ENCODE measurements at places on chromosomes 11 and 22. TPM values are rescaled to one million over a fixed set of nuclear protein-coding genes. Genes with fewer than 3 reads are reported as not detected.
A peak's percentile ranks its signal among the peaks of the same experiment; 100 is the strongest.

GRCh38 chr11:125890447-125891100 is 3.1 kb downstream of the HYLS1 start:
- DNase-seq, result no peak

DNA sequence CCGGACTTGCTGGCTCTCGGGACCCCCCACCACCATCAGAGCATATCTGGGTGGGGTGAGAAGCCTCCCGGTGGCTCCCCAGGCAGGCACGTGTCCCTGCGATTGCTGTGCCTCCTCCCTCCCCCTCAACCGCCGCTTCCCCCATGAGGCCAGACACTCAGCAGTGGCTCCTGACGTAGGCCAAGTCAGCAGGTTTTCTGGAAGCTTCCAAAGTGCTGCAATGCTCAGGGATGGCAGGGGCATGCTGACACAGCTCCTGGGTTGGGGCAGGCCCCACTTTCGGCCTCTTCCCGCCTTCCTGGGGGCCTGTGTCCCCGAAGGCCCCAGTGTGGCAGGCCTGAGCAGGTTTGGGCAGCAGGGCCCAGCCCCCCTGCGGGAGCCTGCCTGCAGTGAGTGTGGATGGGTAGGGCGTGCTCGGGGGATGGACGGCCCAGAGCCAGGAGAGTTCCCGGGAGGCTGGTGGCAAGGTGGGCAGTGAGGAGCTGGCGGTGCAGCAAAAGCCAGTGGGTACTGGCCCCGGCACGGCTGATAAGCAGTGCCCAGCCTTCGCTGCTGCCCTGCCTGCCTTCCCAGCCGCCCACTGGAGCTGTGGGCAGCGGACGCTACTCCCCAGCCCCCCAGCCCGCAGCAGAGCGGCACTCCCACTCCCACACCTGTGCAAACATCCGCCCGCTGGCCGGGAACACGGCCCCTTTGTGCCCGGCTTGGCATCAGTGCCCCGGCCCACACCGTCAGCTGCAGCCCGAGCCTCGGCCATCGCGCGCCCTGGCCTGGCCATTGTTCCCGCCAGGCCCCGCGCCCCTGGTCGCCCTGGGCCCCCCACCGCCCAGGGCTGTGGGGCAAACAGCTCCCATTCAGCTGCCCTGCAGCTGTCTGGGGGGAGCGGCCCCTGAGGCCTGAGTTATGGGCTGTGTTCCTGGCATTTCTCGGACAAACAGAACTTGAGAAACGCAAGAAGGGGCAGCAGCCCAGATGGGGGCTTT is 125.0 kb downstream of the KCNQ1OT1 start:
- peak; percentile 2 for DNase-seq

- no peak for DNase-seq
Observed at GRCh38 chr11:119935349-119935925, 202.5 kb downstream of the TRIM29 start.

GRCh38 chr11:43738600-43739409 is 58.3 kb downstream of the HSD17B12 start:
- DNase-seq, result no peak

- DNase-seq, result peak; percentile 25
Observed at GRCh38 chr11:47185305-47186075, 744 bp downstream of the PACSIN3 start.

GRCh38 chr11:70467201-70468085 is 69.1 kb downstream of the CTTN start:
- peak; percentile 80 for DNase-seq

GRCh38 chr11:134752526-134752925 is 340.5 kb upstream of the B3GAT1 start:
- no peak for DNase-seq

- no peak for DNase-seq
Observed at GRCh38 chr11:77038029-77038824, 4.0 kb downstream of the B3GNT6 start.

- no peak for DNase-seq
Observed at GRCh38 chr11:117189191-117189940, 9.8 kb upstream of the TAGLN start.

GRCh38 chr11:93330446-93330984 is at the start of gene DEUP1:
Gene DEUP1 (plus strand): TSS chr11:93330742. CDS start chr11:93332260, 1,518 bp downstream.
- peak; percentile 65 for DNase-seq

- DNase-seq, result no peak
Observed at GRCh38 chr22:23912293-23912903, 18.2 kb downstream of the MIF start.

- DNase-seq, result no peak
Observed at GRCh38 chr11:112524798-112525197, 264.1 kb upstream of the PLET1 start.

GRCh38 chr11:12618743-12619540 is 55.3 kb upstream of the TEAD1 start:
- no peak for DNase-seq

DNA sequence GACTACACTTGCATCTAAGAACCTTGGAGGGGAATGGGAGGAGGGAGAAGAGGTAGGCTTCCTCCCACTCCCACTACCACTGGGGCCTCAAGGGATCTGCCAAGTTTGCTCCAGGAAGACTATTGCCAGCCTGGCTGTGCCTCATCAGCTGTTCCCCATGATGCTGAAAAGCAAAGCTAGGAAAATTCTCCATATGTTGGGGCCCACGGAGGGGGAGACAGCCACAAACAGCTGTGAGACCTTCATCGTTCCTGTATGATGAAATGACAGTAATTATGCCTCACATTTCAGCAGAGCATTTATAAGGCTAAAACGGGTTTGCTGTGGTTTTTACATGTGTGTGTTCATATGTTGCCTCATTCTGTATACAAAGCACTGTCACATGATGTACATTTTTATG is 6.7 kb downstream of the DSCAML1 start:
- DNase-seq, result no peak

DNA sequence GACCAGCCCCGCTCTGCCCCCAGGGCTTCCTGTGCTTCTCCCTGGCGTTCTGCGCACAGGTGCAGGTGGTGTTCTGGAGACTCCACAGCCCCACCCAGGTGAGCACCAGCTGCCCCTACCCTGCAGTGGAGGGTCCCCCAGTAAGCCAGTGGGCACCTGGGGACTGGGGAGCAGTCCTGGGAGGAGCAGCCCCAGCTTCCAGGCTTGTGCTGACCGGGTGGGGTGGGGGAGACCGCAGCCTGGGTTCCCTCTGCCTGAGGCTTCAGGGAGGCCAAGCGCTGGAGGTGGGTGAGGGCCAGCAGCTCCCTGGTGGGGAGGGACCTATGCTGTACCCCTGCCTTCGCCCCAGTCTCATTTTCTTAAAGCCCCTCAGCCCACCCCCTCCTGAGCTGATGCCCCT is 6.9 kb downstream of the TSPAN32 start:
- DNase-seq, result no peak

DNA sequence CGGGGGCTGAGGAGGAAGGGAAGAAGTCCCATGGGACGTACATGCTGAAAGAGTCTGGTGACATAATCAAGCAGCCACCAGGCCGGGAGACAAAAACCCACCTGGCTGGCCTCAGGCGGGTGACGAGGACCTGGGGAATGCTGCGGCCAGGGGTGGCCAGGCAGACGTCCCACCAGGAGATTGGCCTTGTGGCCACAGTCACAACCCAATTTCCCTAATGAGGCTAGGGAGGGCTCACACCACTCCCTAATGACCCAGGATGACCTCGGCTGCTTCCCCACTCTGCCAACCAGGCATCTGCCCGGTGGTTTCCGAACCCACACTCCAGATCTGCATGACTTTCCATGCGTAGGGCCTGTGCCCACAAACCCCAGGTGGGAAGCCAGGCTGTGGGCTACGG is 66.9 kb downstream of the SCUBE1 start:
- no peak for DNase-seq

DNA sequence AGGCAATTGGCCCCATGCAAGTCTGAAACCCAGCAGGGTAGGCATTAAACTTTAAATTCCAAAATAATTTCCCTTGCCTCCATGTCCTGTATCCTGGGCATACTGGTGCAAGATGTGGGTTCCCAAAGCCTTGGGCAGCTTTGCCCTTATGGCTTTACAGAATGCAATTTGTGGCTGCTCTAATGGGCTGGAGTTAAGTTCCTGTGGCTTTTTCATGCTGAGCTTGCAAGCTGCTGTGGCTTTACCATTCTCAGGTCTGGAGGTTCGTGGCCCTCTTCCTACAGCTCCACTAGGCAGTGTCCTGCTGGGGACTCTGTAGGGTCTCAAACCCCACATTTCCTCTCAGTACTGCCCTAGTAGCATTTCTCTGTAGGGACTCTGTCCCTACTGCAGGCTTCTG is 15.0 kb upstream of the BIRC3 start:
- DNase-seq, result no peak

DNA sequence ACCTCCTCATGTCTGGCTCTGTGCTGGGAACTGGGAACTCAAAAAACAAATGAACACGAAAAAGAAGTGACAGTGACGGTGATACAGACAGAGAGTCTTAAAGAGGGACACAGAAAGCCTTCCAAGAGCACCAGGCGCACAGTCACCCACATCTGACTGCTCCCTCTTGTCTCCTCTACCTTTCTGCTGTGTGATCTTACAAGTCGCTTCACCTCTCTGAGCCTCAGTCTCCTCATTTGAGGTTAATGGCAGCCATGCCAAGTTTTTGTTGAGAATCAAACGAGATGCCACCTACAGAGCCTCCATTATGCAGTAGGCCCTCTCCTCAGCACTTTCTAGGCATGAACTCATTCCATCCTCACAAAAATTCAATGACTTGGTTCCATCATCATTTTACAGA is 3.7 kb downstream of the LRRC32 start:
- DNase-seq, result no peak

DNA sequence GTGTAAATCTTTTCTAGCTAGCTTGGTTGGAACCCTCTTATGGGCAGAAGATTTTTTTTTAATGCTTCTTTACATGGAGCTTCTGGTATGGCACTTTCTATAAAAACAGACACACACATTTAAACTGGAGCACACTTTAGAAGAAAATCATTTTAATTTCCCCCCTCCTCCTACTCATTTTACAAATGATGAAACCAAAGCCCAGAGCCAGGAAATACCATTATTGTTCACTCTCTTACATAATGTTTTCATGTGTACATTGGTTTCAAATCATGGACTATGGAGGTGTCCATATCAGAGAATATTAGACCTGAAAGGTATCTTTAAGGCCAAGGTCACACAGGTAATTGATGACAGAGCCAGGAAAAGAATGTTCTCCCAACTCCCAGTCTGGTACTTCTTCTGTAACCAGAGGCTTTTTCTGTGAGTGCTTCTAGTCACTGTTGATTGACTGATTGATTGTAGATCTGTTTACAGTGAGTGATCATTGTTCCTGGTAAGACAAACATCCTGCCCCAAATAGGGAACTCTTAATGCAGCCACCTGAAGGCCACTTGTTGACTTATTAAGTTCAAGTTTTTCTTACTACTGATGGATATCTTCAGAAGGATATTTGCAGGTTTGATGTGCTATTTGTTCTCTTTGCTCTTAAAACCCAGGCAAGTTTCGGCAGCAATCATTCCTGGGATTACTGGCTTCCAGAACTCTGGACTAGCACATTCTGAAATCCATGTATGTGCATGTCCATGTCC is 26.8 kb upstream of the ME3 start:
- DNase-seq, result no peak

- no peak for DNase-seq
Observed at GRCh38 chr11:9066433-9066925, 24.9 kb downstream of the SCUBE2 start.

GRCh38 chr22:27994481-27995331 is 75.7 kb upstream of the PITPNB start:
- DNase-seq, result no peak

DNA sequence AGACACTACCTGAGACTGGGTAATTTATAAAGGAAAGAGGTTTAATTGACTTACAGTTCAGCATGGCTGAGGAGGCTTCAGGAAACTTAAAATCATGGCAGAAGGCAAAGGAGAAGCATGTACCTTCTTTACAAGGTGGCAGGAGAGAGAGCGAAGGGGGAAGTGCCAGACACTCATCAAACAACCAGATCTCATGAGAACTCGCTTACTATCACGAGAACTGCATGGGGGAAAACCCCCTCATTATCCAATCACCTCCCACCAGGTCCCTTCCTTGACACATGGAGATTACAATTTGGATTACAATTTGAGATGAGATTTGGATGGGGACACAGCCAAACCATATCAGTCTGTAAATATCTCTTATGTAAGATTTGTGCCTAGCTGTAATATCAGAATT is 50.9 kb upstream of the ATXN10 start:
- DNase-seq, result no peak

- peak; percentile 16 for DNase-seq
Observed at GRCh38 chr11:62508336-62509058, 38.1 kb downstream of the AHNAK start.

DNA sequence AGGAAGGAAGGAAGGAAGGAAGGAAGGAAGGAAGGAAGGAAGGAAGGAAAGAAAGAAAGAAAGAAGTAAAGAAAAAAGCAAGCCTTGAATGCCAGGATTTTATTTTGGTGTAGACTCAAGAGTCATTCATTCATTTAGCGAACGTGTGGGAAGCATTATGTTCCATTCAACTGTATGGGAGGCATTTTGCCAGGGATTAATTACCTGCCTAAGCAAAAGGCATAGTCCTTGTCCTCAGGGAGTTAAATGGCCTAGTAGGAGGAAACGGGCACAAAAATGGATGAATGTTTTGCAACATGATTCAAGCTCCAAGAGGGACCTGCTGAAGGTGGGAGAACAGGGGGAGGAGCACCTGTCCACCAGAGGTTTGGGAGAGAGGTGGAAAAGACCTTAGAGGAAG is 16.2 kb upstream of the ZNRF3 start:
- DNase-seq, result no peak

GRCh38 chr11:66934950-66935779 is 23.0 kb downstream of the PC start:
- no peak for DNase-seq

- no peak for DNase-seq
Observed at GRCh38 chr22:31241200-31241599, 29.1 kb downstream of the LIMK2 start.

DNA sequence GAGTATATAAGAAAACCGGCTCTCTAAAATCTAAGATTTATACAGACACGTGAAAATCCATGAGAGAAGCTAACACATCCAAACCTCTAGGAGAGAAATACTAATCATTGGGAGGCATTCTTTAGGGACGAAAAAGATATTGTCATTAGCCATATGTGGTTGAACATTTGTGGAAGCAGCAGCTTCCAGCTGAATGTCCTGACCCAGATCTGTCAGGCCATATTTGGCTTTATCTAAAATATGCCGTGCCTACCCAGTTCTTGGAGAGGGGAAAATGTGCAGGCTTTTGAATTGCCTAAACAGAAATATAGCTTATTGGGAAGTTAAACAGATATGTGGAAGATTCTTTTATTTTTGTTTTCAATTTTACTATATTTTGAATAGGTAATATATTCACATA is 6.4 kb downstream of the CCDC89 start:
- DNase-seq, result no peak

- DNase-seq, result no peak
Observed at GRCh38 chr22:27895600-27895999, 23.5 kb downstream of the PITPNB start.

- peak; percentile 33 for DNase-seq
Observed at GRCh38 chr11:112355726-112356125, 95.1 kb upstream of the PLET1 start.

Gene PTGDR2
- total RNA-seq, result 0.18 TPM

Gene OVOL1
- 0.09 TPM for total RNA-seq

Gene BACE1
- total RNA-seq, result 1.0 TPM

Gene SMDT1
- total RNA-seq, result 45.4 TPM

Gene OR52H1
- total RNA-seq, result not detected

Gene PTPRCAP
- total RNA-seq, result 83.4 TPM

Gene EFEMP2
- 20.2 TPM for total RNA-seq

Gene MFNG
- 108 TPM for total RNA-seq

Gene OR5B3
- not detected for total RNA-seq

Gene CREB3L1
- total RNA-seq, result not detected

Gene MYBPC3
- total RNA-seq, result not detected

Gene SMTNL1
- total RNA-seq, result not detected

Gene PAX6
- not detected for total RNA-seq

Gene C11orf97
- not detected for total RNA-seq
